ENCODE measurements at places on chromosomes 6 and 20.

DNA sequence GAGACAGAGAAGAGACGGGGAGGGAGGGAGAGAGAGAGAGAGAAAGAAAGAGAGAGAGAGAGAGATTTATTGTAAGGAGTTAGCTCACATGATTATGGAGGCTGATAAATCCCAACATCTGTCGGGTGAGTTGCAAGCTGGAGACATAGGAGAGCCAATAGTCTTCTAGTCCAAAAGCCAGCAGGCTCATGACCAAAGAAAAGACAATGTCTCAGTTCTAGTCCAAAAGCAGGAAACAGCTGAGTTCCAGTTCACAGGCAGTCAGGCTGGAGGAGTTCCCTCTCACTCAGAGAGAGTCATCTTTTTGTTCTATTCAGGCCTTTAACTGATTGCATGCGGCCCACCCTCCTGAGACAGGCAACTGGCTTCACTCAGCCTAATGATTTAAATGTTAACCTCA lies 416.6 kb downstream of the PREX1 start:
- no peak for DNase-seq

DNA sequence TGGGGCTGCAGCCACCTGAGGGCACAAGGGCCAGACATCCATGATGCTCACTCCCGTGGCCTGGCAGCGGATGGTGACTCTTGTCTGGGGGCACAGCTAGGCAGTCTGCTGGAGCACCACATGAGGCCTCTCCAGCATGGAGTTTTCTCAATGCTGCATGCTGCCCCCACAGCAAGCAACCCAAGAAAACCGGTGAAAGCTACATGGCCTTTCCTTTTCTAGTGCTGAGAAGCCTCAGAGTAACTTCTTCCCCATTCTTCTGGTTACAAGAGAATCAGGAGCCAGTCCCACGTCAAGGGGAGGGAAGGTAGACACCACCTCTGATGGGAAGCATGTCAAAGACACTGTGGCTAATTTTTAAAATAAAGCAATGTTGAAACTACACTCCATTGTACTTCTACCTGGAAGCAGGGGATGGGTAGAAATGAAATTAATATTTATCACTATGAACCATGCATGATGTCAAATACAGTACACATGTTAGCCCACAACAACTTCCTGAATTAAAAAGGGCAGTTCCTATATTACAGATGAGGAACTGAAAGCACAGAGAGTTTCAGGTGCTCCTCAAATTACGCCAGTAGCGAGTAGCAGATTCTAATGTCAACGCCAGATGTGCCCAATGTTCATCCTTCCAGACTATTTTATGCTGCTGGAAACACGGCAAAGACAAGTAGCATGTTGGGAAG lies 101.5 kb downstream of the LAMP5 start:
- peak; percentile 18 for DNase-seq

GRCh38 chr20:25319241-25320034 lies 71.2 kb downstream of the ABHD12 start:
- no peak for DNase-seq

DNA sequence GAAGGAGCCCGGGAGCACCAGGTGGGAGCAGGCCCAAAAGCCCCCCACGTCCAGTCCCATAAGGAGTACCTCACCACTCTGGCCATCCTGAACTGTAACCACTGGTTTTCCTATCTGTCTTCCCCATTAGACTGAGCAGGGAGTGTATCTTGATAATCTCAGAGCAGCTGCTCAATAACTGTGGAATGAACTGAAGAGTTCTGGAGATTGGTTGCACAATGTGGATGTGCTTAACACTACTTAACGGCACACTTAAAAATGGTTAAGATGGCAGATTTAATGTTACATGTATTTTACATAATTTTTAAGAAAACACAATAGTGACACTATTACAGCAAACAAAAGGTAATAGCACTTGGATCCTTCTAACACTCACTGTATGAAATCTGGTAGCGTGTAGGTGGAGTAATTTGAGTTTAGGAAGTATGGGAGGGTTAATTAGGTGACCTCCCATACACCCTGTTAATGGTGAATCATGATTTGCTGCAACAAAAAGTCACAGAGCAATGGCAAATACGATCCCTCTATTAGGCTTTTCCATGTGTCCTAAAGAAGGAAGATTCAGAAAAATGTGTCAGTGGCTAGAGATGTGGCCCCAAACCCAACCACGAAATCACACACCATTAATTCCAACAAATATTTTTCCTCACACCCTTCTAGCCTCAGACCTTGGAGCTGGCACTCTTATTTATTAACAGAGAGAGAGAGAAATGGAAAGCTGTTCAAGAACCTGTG lies 18.4 kb downstream of the TRAM2 start:
- DNase-seq: no peak

DNA sequence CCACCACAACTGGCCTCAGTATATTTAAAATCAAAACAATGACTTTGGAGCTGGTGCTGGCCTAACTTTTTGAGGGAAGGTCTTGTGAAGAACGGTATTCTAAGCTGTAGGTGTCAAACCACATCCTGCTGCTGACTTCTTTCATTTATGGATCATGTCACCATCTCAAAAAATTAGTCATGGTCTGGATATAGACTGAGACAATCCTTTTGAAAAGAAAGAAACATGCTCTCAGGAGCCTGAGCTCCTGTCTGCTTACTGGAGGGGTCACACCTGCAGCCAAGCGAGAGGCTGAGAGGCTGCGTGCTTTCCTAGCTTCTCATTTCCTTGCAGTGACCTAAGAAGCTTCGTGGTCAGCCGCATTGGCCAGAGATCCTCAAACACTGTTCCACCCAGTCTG lies 55.2 kb downstream of the TIAM2 start:
- DNase-seq: no peak

GRCh38 chr6:154488248-154488593 lies 22.3 kb downstream of the CNKSR3 start:
- DNase-seq: no peak

DNA sequence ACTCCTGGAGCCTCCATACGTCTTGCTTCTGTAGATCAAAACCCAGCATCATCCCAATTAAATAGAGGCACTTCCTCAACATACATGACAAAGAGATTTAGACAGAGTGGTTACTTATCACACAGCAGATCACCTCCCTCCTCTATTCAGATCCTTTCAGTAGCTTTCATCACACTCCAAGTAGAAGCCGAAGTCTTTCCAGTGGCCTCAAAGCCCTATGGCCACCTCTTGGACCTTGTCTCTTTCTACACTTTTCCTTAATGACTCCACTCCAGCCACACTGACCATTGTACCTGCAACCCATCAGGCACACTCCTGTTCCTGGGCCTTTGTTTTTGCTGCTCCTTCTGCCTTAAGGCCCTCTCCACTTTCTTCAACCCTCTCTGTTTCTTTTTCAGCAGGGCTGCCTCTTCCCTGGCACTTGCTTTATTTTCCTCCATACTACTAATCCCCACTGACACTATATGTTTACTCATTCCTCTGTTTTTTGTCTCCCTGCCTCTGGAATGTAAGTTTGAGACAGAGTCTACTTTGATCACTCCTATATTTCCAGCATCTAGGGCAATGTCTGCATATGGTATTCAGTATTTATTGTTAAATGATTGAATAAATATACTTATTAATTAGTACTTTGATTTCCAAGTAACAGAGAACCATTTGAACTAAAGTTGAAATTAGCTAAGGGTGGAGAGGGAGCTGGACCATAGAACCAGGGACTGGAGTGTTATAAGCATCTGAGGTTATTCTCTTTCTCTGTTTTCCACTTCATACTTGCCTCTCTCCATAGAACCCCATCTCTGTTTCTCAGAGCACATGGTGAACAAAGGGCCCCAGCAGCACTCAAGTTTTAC lies 43.4 kb upstream of the TRAM2 start:
- no peak for DNase-seq

GRCh38 chr6:144561455-144562043 lies 276.4 kb downstream of the UTRN start:
- DNase-seq: no peak

GRCh38 chr6:168192901-168193815 lies 114.1 kb upstream of the FRMD1 start:
- no peak for DNase-seq

GRCh38 chr6:154161689-154162088 lies 122.6 kb downstream of the OPRM1 start:
- no peak for DNase-seq

DNA sequence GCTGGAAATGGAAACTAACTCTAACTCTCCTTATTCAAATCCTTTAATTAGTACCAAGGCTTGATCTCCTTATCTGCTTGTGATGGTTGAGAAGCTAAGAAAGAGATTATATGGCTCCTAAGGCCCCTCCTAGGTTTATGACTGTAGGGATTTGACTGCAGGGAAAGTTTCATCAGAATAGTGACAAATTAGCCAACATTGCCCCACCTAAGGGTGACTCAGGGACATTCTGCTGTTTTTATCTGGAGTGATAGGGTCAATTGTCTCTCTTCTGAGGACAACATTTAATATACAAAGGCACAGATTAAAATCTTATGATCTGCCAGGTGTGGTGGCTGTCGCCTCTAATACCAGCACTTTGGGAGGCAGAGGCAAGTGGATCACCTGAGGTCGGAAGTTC lies 138.1 kb upstream of the MARCKS start:
- no peak for DNase-seq

- no peak for DNase-seq
These were observed 8.9 kb upstream of the TCF15 start for GRCh38 chr20:618980-619379.

DNA sequence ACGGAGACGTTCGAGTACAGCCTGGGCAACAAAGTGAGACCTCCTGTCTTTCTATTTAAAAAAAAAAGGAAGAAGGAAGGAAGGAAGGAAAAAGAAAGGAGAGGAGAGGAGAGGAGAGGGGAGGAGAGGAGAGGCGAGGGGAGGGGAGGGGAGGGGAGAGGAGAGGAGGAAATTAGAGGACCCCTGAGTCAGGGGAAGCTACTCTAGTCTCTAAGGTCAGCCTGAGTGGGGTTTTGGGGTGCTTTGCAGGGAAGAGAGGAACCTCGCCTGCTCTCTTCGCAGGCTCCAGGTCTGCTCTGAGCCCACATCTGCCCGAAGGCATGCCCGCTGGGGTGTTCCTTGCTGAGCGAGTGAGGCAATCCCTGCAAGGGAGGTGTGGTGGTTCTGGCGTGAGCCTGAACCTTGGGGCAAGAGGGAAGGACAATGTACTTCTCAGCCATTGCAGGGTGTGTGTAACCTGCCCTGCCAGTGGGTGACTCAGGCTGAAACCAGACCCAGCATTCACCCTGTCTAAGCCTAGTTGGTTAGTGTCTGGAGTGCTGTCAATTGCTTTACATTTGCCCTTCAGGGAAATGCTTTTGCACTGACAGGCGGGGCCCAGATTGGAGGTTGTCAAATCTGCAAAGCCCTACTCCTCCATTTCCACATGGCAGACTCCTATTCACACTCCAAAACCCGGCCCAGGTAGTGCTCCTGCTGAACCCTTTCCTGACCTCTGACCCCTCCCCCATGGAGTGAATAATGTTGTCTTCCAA lies 15.3 kb upstream of the MMP9 start:
- no peak for DNase-seq

DNA sequence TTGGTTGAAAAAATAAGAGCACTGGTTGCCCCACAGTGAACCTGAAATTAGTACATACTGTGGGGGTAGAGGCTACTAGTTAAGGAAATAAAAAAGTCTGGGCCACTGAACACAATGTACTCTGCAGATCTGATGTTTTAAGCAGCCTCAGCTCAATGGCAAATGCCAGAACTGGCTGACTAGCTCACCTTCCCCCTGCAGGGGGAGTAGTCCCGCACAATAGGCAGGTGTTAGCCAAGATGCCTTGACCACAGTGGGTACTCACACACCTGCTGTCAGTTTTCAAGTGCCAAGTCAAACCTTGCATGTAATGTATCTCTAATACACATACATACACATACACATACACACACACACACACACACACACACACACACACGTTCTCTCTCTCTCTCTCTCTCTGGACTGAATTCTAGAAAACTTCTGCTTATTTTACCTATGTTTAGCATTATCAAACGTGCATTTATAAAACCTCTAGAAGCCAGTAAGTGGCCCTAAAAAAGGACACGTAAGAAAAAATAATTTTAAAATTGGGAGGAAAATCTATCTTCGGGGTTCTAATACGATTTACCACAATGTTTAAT lies 36.1 kb downstream of the GMDS start:
- peak; percentile 40 for DNase-seq

- no peak for DNase-seq
These were observed 54.1 kb downstream of the MYH7B start for GRCh38 chr20:35009665-35010328.

DNA sequence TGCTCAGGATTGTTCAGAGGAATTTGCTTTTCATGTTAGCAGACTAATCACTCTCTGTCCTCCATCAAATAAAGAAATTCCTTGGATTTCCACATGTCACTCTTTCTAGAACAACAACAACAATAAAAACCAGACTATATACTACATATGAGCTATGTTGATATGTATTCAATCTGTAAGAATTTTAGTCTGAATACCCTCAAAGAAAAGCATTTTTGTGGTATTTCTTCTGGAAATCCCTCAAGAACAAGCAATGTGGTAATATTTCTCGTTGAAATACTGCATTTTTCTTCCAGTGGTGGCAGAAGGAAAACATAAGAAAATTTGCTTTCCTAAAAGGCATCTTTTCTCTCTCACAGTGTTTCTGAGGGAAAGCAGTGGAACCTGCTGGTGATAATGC lies 312.6 kb upstream of the RSPO3 start:
- DNase-seq: no peak

DNA sequence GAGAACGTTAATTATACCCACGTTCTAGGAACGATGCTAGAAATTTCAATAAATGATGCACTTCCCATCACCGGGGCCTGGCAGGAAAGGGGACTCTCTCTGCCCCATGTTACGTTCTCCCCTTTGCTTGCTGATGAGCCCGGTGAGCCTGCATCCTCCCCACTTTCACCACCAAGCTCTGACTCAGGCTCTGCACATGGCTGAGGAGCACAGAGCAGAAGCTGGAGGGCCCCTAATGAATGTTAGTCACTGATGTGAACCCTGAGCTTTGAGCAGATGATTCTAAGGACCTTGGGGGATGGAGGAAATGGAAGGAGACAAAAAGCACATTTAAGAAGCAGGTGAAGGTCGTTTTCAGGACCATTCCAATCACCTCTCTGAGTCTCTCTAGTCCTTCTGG lies 468.2 kb upstream of the ARID1B start:
- no peak for DNase-seq

DNA sequence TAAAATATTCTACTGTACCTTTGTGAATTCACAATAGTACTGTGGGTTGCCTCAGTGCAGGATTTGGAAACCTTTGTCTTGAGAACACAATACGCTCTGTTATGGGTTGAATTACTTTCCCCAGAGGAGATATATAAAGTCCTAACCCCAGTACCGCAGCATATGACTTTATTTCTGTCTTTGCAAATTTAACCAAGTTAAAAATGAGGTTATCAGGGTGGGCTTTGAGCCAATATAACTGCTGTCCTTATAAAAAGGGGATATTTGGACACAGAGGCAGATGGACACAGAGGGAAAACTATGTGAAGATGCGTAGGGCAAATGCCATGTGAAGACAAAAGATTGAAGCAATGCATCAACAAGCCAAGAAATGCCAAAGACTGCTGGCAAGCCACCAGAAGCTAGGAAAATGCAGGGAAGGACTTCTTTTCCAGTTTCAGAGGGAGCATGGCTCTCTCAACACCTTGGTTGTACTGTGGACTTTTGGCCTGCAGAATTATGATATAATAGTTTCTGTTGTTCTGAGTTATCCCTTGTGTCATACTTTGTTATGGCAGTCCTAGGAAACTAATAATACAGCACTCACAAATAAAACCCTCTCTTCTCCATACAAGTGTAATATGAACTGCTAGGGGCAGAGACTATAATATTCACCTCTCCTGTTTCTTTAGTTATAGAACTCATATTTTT lies 292.6 kb upstream of the SPTLC3 start:
- DNase-seq: no peak

- no peak for DNase-seq
These were observed 447.8 kb upstream of the FLRT3 start for GRCh38 chr20:14785065-14785743.

Data from germinal center (tissue), 1 donor.